DMS79 (cell line): ENCODE measurements at places on chromosomes 12 and 14.

DNA sequence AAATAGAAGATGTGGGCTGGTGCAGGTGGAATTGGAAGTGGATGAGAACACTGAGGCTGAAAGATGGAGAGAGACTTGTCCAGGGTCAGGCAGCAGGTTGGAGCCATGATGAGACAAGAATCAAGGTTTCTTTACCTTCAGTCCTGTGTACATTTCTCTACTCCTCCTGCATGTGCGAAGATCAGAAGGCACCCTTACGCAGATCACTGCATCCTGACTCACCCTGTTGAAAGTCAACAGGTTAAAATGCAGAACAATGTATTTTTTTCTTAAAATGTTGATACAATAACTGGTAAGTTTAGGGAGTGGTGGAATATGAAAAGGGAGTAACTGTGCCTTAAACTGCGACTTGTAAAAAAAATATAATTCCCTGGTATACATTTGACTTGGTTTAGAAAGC lies 47.8 kb downstream of the TESPA1 start:
- no peak for DNase-seq

DNA sequence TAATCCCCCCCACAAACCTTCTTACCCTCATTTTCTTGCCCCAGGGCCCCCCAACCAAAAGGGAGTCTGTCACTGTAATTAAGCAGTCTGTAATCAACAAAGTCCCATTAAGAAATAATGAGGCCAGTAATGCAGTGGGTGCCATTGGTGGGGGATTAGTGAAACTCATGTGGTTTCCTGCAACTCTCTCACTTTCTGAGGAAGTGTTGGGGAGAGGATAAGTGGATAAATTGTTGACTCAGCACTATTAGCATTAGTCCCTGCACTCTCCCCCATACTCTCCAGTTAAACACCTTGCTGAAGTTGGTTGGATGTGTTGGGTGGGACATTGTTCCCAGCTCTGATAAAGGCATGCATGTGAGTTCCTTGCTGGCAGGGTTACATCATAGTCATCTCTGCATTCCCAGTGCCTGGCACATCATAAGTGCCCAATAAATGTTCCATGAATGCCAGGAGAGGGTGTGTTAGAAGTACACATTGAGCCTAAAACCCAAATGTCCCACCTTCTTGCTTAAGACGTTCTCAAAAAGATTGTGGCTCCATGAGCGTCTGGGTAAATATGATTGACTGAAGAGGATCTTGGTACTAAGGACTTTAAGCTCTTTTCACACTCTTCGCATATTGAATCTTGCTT lies 45.8 kb upstream of the HOXC13 start:
- no peak for DNase-seq

- DNase-seq, result no peak
Observed at GRCh38 chr14:103547941-103548462, 14.5 kb downstream of the BAG5 start.

DNA sequence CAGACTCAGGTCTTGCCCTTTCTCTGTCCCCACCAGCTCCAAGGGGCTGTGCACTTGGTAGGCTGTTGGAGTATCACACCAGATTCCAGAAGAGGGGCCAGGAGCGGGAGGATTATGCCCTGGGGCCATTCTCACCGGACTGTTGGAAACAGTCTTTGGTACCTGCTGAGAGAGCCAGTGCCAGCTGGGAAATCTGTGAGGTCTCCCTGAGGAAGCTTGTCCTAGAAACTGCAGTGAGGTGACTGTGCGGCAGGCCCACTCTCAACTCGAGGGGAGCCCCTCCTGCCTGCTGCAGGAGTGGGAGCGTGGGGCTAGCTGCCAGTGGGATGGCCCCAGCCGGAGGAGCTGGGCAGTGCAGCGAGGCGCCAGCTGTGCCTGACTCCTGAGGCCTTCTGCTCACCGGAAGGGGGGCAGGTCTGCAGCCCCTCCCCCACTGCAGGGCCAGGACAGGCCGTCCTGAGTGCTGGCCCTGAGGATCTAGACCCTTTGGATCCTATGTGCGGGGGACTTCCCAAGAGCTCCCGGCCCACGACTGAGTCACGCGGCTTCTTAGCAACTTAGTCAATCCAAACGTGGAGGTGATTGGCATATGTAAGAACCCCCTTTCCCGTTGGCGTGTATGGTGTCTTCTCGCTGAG lies 295.2 kb downstream of the CACNA1C start:
- no peak for DNase-seq

GRCh38 chr12:111578276-111578970 lies 20.7 kb downstream of the ATXN2 start:
- no peak for DNase-seq
